ENCODE measurements at places on chromosomes 6 and 20.

DNA sequence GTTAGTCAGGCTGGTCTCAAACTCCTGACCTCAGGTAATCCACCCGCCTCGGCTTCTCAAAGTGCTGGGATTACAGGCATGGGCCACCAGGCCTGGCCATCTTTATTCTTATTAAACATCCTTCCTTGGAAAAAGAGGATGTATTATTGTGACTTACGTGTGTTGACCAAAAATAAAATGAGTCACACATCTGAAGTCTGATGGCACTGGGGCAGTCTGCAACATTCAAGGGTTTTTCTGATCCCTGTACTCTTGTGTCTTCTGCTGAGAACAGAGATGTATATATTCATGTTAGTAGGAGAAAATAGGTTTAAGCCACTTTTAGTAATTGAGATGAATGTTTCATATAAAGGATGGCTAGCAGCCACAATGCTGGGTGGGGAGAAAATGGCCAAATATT lies 129.9 kb upstream of the RIPOR2 start:
- DNase-seq = no peak

- DNase-seq = no peak
Measured at GRCh38 chr6:101668496-101669030, 275.1 kb downstream of the GRIK2 start.

DNA sequence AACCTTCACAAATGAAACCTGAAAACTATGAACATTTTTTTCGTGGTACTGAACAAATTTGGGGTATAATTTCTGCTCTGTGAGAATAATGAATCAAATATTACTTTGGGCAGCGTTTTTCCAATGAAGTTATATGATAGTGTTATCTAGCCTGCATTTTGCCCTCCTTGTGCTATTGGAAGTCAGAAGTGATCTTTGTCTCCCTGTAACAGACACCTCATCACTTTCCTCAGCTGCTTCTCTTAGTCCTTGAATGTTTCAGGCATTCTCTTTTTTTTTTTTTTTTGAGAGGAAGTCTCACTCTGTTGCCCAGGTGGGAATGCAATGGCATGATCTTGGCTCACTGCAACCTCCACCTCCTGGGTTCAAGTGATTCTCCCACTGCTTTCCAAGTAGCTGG lies 10.2 kb downstream of the DDX27 start:
- no peak for DNase-seq

DNA sequence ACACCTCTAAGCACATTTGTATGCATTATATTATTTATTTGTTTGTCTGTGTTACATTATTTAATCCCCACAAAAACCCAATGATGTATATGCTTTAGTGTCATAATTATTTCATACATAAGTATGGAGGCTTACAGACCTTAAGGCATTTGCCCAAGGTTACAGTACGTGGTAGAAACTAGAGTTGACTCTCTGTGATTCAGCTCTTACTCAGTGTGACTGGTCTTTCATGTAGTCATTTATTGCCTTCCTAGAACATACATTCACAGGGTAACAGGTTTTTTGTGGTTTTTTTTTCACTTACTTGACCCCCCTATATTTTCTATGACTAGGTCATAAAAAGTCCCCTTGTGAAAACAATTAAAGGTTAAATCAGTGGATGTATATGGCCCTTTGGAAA lies 566.8 kb downstream of the TFAP2A start:
- no peak for DNase-seq

DNA sequence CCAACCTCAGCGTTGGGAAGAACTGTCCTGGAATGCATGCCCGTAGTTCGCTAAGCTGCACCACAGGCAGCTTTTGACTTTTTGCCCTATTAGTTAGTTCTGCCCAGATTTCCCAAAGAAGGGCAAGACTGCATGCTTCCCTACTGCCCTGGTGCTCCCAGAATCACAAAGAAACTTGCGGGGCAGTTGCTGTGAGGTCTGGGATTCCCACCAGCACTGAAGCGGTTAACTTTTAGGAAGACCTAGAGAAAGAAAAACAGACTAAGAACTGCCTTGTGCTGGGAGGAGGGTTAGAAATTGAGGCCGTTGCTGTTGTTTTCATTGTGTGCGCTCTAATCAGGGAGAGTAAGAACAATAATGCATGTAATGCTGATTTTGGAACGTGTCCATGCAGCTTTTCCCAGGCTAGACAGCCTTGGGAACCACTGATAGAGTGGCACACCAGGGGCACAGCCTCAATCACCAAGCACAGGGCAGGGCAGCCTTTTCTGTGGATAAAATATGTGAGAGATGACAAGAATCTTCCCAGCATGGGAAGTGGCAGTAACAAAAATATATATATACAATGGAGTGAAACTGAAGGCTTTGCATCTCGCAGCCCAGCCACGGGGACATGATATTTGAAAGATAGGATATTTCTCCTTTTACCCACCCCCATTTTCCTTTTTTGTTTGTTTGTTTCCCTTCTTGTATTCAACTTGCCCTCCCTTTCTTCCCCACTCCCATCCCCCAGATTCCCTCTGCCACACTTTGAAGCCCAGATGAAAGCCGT lies 137.7 kb upstream of the HEY2 start:
- DNase-seq = no peak

DNA sequence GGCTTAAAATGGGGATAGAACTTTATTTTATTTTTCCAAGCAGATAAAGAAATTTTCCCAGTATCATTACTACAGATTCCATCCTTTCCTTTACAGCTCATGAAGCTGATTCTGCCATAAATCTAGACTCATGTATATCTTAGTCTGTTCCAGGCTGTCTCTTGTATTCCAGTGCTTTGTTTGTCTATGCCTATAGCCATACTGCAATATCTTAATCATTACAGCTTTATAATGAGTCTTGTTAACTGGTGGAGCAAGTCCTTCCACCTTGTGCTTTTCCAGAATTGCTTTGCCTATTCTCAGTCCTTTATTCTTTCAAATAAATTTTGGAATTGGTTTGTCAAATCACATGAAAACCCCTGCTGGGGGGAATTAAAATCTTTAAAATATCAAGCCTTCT lies 99.2 kb downstream of the MAP3K5 start:
- DNase-seq = no peak

GRCh38 chr20:49901588-49901987 lies 13.7 kb downstream of the SPATA2 start:
- no peak for DNase-seq

DNA sequence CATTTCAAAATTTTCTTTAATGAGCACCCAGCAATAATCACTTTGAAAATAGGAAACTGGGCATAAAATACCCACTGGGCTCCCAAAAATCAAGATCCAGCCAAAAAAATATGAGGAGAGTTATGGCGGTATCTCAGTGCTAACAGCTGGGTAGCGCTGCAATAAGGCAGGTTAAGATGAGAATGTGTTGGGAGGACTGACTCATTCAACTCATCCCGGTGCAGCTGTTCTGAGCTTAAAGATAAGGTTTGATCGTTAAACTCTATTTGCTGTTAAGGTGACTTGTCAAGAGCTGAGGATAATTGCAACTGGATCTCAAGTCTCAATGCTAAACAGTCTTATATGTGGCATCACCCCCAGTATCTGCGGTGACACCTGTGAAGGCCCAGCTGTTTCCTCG lies 507.7 kb downstream of the EPM2A start:
- no peak for DNase-seq

DNA sequence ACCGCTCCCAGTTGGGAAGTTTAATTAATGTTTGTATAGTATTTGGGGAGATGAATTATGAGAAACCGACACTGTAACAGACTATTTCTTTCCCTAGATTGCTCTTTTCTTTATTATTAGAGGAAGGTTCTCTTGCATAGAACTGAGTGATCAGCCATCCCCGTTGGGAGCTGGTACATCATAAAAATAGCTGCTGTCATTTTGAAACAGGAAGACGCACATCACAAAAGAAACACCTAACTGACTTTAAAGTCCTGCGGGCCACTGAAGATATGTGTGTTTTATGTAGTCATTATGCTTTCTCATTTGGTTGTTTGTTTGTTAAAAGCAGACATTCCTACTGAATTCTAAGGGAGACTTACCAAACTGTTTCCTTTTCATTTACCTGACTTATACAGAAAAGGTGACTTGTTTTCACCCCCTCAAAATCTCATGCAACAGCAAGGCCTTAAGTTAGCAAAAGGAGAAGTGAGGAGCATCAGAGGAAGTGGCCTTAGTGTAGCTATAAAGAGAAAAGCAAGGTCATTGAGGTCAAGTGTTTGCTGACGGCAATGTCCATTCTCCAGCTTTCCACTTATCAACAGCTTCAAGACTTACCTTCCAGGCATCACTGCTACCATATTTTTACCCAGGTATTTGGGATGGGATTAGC lies 91.0 kb downstream of the PKHD1 start:
- no peak for DNase-seq

DNA sequence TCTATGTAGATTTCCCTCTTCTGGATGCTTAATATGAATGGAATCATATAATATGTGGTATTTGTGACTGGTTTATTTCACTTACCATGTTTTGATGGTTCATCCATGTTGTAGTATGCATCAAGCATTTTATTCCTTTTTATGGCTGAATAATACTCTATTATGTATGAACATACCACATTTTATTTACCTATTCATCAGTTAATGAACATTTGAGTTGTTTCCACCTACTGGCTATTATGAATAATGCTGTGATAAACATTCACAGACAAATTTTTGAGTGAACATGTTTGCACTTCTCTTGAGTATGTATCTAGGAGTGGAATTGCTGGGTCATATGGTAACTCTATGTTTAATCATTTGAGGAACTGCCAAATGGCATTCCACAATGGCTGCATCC lies 14.9 kb upstream of the ZNF451 start:
- DNase-seq = no peak

DNA sequence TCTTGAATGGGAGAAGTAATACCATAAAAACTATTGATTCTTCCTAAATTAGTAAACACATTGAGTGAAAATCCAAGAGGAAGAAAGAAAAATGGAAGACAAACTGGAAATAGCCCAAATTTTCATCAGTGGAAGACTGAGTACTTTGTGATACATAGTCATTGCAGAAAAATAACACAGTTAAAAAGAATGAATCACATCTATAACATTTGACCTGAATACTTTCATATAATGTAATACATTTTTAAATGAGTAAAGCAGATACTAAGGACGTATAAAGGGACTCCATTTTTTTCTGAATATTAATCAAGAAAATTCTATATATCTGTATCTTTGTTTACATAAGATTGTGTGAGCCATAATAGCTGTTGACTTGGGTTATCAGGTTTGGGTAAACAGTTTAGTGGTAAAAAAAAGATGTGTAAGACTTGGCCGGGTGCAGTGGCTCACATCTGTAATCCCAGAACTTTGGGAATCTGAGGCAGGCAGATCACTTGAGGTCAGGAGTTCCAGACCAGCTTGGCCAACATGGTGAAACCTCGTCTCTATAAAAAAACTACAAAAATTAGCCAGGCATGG lies 4.3 kb upstream of the SLC17A2 start:
- DNase-seq = no peak

DNA sequence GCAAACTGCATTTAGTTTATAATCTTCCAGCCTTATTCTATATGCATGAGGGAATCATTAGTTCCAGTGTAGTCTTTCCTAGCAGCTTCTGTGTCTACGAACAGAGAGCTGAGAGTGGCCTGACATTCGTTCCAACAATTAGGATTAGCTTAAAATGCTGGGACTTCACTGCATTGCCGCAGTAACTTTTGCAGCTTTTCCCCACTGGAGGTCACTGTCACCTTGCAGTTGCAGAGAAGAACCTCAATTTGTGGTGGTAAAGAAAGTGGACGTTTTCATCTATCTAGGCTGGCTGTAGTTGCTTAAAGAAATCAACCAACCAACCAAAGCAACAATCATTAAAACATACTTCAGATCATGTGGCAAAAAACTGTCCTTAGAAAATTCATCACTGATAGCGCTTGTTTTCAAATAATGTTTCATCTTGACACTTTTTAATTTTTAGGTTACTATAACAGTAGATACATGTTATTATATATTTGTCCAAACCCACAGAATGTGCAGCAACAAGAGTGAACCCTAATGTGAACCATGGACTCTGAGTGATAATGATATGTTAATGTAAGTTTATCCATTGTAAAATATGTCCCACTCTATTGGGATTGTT lies 12.2 kb downstream of the MYLK4 start:
- DNase-seq = no peak

GRCh38 chr6:87645080-87645479 lies 55.1 kb downstream of the ORC3 start:
- no peak for DNase-seq

DNA sequence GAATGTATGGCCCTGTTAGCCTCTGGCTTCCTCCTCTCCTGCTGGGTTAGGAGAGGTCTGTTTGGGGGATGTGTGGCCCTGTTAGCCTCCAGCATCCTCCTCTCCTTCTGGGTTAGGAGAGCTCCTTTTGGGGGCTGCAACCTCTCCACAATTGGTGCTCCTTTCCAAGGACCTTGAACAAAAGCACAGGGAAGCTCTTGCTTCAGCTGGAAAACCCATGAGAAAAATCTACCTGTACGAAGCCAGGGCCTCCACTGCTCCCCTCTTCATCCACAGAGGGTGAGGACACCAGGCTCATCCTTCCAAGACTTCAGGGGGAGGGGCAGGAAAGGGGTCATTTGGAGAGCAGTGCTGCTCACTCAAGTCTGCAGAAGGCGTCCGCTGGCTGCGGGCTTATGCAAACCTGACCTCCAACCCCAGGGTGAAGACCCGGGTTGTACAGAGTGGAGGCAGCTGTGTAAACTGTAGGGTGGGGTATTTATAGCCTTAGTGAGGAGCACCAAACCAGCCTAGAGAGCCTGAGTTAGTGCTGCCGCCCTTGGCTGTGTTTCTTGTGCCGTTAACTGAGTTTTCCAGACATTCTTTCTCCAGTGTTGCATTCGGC lies 62.1 kb downstream of the SLC24A3 start:
- no peak for DNase-seq

- no peak for DNase-seq
Measured at GRCh38 chr6:47096211-47096895, 54.2 kb upstream of the ADGRF1 start.

GRCh38 chr20:8790442-8791074 lies 278.3 kb upstream of the PLCB4 start:
- DNase-seq = no peak

- DNase-seq = no peak
Measured at GRCh38 chr20:38304845-38305447, 990 bp downstream of the BPI start.

- DNase-seq = no peak
Measured at GRCh38 chr6:132139611-132140010, 188.4 kb upstream of the CCN2 start.

GRCh38 chr20:381581-382290 lies 1.2 kb downstream of the TRIB3 start:
- peak; percentile 45 for DNase-seq

- DNase-seq = no peak
Measured at GRCh38 chr20:39013662-39014109, 51.5 kb downstream of the DHX35 start.

GRCh38 chr6:33931799-33932198 lies 128.0 kb upstream of the MLN start:
- DNase-seq = no peak

DNA sequence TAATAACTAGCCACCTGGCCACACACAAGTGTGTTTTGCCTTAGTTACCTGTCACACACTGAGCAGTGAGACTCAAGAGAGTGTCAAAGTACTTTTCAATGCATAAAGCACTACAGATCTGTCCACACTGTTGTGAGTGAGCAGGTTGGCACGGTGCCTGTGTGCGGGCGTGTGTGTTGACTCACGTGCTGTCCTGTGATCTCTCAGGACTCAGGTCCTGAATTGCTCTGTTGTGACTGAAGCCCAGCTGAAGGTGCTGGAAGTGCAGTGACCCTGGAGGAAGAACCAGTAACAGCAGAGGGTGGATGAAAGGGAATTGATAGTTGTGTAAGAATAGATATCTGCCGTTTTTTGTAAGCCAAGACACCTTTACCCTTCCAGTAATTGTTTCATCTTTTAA lies 18.3 kb downstream of the SLC16A10 start:
- peak; percentile 15 for DNase-seq

- DNase-seq = no peak
Measured at GRCh38 chr6:21295506-21296240, 297.9 kb upstream of the SOX4 start.

All from activated CD4-positive, CD25-positive, alpha-beta regulatory T cell (primary cell).